GM04503 (cell line): ENCODE measurements at places on chromosomes 3 and 15.

- DNase-seq = peak; percentile 64
Observed at GRCh38 chr3:119643528-119643927, 16.9 kb downstream of the POPDC2 start.

DNA sequence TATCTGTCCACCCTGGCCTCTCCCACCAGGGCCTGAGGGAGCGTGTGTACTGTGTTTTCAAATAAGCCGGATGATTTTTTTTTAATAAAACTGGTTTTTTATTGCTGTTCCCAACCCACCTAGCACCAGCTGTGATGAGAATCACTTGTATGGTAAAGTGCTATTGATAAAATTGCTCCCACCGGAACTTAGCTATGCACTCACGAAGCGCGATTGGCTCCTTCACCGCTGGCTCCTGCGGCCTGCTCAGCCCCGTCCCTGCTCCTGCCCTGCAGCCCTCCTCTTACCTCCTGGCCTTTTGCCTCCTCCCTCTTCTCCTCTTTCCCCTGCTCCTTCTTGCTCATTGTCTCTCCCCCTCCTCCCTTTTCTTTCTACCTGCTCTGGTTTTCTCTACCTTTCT, 183.7 kb downstream of the TLE3 start:
- DNase-seq = no peak

GRCh38 chr15:91043202-91043874, 20.9 kb upstream of the VPS33B start:
- DNase-seq = no peak

- no peak for DNase-seq
Observed at GRCh38 chr15:54089776-54090175, 111.5 kb downstream of the UNC13C start.

GRCh38 chr3:105222568-105223093, 144.1 kb upstream of the ALCAM start:
- no peak for DNase-seq

- DNase-seq = no peak
Observed at GRCh38 chr15:85771781-85772445, 22.8 kb downstream of the KLHL25 start.

GRCh38 chr15:68450192-68450591, 18.2 kb upstream of the ITGA11 start:
- DNase-seq = no peak

DNA sequence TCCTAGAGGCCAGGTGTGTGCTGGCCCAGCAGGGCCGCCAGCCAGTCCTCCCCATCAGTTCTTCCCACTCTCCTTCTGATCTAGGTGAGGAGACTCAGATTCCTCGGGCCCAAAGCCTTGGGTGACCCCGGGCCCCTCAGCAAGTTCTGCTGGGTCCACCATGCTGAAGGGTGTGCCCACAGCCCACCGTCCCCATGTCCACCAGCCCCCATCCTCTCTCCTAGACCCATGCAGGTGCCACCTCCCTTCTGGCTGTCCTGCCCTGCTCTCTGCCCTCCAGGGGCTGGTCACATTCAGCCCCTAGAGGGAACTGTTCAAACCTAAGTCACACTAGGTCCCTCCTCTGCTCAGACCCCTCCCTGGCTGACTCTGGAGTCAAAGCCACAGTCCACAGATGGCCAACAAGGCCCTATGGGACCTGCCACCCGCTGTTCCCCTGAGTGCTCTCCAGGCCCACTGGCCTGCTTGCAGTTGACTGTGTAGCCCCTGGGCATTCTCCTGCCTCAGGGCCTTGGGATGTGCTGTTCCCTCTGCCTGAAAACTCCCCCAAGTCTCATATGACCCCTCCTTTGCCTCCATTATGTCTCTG, 878 bp upstream of the TLR9 start:
- DNase-seq = no peak

DNA sequence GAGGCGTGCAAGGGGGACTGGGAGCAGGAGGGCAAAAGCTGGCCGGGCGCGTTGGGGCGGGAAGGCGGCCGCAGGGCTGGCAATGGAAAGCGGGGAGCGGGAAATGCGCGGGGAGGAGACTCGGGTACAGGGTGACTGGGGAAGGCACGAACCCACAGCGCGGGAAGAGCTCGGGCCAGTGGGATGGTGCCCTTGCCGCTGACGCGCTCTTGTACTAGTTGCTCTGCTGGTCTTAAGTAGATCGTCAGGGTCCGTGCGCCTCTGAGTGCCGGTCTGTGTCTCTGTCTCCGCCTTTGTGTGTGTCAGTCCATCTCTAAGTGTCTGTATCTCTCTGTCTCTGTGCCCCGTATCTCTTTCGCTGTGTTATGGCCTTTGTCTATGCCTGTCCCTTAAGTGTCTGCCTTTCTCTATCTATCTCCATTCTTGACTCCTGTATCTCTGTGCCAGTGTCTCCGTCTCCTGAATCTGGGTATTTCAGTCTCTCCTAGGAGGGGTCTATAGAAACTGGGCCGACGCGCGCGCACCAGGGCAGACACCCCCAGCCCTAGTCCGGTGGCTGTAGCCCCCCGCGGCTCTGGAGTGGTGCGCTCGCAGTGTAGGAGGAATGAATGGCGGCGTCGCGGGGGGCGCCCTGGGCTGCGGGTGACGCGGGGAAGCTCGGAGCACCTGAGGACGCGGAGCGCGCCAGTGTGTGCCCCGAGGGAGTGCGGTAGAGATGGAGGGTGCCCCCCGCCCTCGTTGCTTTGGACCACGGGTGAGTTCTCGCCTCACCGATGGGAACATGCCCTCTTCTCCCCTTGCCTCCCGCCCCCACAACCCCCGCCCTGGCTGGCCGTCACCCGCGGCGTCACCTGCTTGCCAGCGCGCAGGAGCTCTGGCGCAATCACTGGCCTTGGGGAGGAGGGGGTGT, 756 bp upstream of the CAMK2N2 start:
- no peak for DNase-seq

DNA sequence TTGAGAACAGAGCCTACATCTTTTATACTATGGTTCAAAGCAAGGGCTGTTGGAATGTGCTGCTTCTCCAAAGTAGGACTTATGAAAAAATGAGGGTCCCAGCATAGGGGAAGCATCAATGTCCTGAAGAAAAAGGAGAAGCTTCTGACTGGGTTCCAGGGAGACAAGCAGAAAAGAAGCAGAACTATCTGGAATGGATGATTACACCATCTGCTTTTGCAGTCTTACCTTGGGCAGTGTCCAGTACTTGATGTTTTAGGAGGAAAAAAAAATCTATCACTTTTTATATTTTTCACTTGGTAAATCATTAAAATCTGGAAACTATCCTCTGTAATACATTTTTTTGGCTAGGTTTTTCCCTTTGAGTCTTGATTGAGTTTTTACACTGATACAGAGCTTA, 57.9 kb upstream of the DPH6 start:
- no peak for DNase-seq

- DNase-seq = no peak
Observed at GRCh38 chr15:69525543-69525942, 72.9 kb downstream of the RPLP1 start.

DNA sequence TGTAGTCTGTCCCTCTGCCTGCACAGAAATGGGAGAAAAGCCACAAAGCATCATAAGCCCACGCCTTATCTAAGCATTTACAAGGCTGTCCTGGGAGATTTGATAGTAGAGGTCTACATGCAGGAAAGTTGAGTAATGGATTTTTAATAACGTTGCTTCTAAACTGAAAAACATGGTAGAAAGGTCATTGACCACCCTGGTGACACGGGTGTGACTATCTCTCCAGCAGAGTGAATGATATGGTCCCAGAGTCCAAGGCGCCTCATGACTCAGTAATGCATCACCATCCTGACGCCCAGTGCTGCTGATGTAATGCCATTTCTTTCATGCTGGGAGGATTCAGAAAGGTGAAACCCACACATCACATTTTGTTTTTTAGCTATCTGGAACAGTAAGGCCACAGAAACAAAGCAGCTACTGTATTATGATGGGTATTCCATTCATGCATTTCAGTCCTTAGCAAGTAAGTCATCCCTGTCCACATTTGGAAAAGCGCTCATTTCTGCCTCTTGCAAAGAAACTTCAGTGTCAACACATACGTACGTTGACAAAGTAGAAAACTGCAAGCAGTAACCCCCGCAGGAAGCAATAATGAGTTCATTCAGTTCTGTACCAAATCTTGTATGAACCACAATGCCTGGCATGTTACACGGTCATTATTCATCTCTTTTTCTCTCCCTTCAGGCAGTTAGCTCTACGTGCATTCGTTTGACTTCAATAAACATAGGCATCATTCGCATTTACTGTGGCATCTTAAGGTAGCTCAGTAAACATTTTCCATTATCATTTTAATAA, 483.5 kb downstream of the GABRG3 start:
- DNase-seq = no peak

- DNase-seq = no peak
Observed at GRCh38 chr3:131907796-131908195, 127.0 kb downstream of the CPNE4 start.

- no peak for DNase-seq
Observed at GRCh38 chr15:43932907-43933306, 106.1 kb downstream of the WDR76 start.

GRCh38 chr15:68559345-68560310, 19.2 kb upstream of the CORO2B start:
- DNase-seq = no peak
